Activated naive CD8-positive, alpha-beta T cell treated with anti-CD3 and anti-CD28 coated beads, Interleukin-2, amount 50 U/mL, for 16 hours (primary cell): ENCODE measurements at places on chromosomes 13 and 19.

DNA sequence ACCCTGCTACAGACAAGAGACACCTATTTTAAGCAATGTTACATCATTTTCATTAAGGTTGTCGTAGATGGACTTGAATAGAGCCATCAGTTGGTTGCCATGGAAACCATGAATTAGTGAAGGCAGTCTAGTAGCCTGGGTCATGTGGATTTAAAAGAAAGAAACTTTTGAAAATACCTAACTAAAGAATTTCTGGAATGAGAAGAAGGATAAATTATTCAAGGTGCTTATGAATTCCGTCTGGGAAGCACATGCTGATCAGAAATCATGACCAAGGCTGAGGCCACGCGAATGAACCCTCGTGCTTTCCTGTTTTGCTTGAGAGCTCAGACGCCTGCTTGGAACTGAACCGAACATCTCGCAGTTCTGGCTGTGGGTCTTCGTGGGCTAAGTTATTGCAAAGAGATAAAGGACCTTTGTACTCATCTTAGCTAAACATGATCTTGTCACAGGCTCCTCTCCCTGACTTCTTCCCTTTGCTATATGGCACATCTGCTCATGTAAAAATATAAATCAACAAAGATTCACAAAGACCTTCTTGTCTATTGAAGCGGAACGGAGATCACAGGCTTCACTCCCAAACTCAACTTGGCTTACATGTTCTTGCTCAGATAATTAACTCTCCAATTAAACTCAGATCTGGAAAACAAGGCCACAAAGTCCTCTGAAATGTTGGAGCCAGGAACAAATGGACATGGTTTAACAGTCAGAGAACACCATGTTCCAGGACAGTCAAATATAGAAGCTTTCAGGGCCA, 140.2 kb downstream of the NUFIP1 start:
- DNase-seq = no peak

- DNase-seq = no peak
Measured at GRCh38 chr19:496112-496665, at the start of gene MADCAM1. MADCAM1 (plus strand) TSS chr19:496486; CDS start chr19:496500, 14 bp downstream.

GRCh38 chr13:53207556-53207955, 178.9 kb downstream of the OLFM4 start:
- no peak for DNase-seq

- no peak for DNase-seq
Measured at GRCh38 chr13:98846521-98846920, 94.0 kb upstream of the SLC15A1 start.

- DNase-seq = no peak
Measured at GRCh38 chr19:51664131-51664530, 17.5 kb upstream of the SIGLEC14 start.

DNA sequence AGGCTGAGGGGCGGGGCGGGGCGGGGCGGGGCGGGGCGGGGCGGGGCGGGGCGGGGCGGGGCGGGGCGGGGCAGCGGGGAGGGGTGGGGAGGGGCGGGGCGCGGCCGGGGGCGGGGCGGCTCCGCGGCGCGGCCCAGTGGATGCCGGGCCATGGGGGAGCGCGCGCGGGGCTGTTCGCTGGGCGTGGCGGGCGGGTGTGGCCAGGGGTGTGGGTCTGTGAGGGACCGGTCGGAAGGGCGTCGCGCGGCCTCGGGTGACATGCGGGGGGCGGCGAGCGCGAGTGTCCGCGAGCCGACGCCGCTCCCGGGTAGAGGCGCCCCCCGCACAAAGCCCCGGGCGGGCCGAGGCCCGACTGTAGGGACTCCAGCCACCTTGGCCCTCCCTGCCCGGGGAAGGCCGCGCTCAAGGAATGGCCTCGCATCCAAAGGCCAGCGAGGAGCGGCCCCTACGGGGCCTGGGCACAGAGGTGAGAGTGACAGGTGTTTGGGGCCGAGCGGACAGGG, at the start of gene ZFP28:
Gene ZFP28, plus strand, starts transcription at position 188 of the 503 bp plus-strand sequence. Its CDS starts 71 bp downstream, at position 259.
- DNase-seq = peak; percentile 49

- no peak for DNase-seq
Measured at GRCh38 chr19:38019396-38019724, 112.4 kb downstream of the SIPA1L3 start.

DNA sequence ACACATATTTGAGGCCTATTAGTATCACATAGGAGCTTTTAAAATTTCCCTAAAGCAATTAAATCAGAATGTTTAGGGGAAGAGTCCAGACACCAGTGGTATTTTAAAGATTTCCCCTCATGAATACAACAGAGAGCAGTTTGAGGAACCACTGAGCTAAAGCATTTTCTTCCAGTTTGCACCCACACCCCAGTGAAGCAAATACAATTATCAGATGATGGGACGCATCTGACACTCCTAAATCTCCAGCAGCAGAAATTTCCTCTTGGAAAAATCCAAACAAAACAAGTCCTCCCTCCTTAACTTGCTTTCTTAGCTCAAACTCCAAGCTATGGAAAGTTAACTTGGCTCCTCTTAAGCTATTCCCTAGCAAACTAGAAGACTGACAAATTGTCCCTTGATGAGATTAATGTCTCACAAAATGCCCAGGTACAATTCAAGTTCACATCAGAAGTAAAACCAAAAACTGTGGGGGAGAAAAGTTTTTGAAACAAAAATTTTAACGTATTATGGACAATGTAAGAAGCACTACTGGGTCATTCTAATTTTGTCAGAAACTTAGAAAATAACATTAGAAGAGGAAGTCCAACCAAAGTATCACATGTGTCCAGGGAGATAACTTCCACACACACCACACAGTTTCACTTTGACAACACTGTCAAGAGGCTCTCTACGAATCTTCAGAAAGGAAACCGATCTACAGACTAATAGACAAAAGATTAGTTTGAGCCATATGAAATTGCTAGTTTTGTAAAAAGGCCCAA, 74.1 kb downstream of the ABCC4 start:
- DNase-seq = no peak

GRCh38 chr13:31276421-31276820, 76.6 kb downstream of the B3GLCT start:
- DNase-seq = no peak

DNA sequence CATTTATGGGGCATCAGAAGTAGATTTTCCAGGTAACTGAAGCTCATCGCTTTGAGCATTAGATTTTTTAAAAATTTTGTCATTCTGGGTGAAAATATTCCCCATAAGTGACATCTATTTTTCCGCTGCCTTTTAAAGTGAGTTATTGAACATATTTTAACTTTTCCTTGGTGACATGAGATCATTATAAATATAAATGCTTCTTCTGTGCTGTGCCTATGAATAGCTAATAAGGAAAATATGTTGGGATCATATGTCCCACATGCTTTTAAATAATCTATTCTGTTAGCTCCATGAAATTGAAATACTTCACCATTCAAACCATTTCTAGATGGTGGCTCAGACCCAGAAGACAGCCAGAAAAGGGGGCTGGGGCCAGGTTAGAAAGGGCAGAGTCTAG, 14.1 kb downstream of the ATP7B start:
- no peak for DNase-seq

GRCh38 chr19:13959141-13959961, 7.0 kb downstream of the DCAF15 start:
- no peak for DNase-seq

GRCh38 chr19:48122421-48122820, 11.8 kb upstream of the PLA2G4C start:
- no peak for DNase-seq

DNA sequence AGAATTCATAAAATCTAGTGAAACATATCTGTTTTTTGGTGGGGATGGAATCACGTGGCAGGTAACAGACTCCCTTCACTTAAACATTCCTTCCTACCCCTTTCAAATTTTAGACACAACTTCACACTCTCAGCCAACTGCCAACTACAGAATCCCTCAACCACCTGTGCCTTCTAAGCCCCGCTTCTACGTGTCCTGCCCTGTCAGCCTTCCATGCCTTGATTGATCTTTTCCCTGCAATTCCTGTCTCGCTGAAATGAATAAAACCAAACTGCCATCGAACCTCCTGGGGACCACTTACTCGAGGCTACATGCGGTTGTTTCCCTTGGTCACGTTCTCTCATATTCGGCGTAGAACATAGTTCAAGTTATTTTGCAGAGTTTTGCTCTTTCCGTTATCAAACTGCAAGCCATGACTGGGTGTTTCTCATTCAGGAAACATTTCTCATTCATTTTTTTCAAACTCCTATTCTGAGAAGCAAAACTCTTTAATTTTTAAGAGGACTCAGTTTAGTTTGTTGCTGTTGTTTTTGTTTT, 1.1 kb downstream of the ZNF625 start:
- no peak for DNase-seq

GRCh38 chr13:40197049-40197448, 469.4 kb downstream of the FOXO1 start:
- DNase-seq = no peak

- DNase-seq = no peak
Measured at GRCh38 chr19:33815380-33816340, 19.0 kb downstream of the KCTD15 start.

DNA sequence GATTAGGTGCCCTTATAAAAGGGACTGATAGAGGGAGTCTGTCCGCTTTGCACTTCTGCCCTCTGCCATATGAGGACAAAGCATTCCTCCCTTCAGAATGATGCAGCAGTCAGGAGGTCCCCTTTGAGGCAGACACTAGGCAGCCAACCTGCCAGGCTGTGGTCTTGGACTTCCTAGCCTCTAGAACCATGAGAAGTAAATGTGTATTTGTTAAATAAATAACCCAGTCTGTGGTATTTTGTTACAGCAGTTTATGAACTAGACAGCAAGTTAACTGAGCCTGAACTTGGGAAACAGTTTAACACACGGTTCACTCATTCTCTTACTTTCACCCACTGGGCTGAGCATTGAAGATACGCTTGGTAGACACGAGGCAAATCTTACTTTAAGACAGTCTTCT, 313.2 kb downstream of the UQCRFS1 start:
- DNase-seq = no peak

GRCh38 chr13:66984241-66984640, 245.9 kb downstream of the PCDH9 start:
- DNase-seq = no peak

DNA sequence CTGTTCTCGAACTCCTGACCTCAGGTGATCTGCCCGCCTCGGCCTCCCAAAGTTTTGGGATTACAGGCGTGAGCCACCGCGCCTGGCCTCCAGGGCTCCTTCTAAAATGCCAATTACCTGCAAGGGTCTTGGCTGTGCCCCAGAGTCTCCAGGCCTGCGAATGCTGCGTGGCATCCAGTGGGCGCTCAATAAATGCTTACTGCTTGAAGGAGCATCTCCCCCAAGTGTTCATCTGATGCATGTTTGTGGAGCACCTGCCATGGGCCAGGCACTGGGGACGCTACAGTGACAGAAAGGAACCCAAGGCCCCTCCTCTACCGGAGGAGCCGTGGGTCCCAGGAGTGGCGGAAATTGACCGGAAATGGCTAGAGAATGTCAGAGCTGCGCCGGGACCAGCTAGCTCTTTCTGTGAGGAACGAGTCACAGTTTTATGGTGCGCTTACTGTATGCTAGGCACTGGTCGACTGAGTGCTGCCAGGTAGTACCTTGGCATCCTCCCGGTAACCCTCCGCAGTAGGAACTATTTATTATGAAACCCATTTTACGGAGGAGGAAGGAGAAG, 14.2 kb downstream of the ANKRD24 start:
- DNase-seq = no peak

DNA sequence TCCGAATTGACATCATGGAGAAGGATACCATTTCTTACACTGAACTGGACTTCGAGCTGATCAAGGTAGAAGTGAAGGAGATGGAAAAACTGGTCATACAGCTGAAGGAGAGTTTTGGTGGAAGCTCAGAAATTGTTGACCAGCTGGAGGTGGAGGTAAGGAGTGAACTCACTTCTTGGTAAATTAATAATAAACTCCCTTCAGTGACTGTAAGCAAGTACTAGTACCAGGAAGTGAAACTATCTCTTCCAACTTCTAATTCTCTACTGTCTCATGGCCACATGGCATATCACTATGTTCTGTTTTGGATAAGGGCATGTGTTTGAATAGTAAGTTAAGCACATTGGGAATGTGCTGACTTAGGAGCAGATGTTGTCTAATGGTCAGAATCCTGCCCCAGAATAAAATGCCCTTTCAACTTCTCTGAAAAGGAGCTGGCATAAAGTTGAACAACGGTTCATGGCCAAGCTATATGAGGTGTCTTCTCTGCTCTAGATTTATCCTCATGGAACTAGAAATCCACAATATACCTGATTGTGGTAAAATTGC, 13.4 kb downstream of the OLFM4 start:
- no peak for DNase-seq

DNA sequence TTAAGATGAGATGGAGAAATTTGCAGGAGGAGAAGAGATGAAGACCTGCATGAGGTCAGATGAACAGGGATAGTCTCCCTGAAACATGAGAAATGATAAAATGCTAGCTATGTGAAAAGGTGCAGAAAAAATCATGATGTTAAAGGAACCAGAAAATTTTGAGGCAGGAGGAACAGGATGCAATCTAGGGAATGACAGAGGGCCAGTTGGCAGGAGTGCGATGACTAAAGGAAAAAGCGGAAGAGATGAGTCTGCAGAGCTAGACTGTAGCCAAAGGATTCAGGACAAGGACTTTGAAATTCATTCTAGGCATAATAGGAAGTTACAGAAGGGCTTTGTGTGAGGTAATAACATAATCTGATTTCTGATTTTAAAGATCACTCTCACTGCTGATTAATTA, 77.9 kb downstream of the TRPC4 start:
- no peak for DNase-seq

DNA sequence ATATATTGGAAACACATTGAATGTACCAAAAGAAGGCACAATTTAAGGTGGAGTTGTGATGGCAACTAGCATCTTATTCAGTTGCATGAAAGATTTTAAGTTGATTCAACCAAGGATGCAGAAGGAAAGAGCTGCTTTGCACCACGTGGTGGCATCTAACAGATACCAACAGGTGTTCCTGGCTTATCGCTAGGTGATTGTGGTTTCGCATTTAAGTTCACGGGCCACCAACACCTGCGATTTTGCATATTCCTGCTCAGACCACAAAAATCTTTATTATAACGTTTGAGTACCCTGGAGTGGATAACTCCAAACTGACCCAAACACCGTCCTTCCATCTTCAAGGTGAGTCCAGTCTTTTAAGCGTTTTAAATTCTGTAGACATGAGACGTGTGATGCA, 45.3 kb downstream of the RGCC start:
- DNase-seq = no peak

GRCh38 chr19:7687177-7687576, 6.5 kb downstream of the TRAPPC5 start:
- DNase-seq = no peak

GRCh38 chr19:37304884-37305255, 66.0 kb upstream of the ZNF527 start:
- no peak for DNase-seq

GRCh38 chr19:36527873-36528193, 238 bp downstream of the ZNF260 start:
- DNase-seq = no peak
